ENCODE measurements at places on chromosomes 2 and 18.

GRCh38 chr2:138536740-138537139 is 35.2 kb downstream of the SPOPL start:
- DNase-seq, result no peak

GRCh38 chr2:146246002-146246735 is 1598.7 kb upstream of the ACVR2A start:
- DNase-seq, result no peak

DNA sequence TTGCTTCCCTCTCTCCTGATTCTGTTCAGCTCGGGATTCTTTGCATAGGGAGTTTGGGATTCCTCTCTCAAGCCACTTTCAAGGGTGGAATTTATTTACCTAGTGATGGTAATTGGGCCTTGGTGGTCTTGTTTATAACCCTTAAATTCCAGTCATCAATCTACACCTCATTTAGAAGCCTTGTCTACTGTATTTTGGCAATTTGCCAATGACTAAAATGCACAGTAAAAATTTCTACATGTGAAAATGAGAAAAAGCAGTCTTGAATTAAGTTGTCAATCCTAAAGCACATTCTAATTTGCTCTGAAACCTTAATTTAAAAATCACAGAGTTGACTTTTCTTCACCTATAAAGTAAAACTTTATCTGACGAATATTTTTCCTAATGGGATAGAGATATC is 749.2 kb upstream of the CRIM1 start:
- DNase-seq, result no peak

DNA sequence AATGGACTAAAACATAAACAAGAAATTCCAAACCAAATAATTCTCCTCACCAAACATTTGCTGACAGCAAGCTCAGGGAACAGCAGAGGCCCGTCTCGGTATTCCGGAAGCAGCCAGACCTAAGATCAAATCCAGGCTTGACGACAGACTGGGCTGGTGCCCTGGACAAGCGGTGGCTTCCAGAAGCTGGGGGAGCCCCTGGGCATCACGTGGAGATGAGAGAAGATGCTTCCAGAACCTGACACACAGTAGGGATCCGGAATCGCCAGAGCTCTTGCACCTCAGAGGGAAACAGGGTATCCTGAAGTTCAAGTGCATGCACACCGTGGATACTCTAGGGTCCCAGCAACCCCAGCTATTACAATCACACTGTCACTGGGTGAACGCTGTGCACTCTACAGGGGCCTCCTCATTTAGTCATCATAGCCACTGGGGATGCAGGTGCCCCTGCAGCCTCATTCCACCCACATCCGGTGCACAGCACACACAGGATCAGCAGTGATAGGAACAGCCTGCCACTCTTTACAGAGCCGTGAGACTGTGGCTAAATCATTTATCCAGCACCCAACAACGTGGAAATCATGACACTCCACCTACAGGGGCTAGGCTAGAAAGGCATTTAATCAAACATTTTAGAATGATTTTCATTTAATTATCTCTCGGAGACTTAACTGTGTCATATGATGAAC is 102.6 kb downstream of the HDAC4 start:
- no peak for DNase-seq

DNA sequence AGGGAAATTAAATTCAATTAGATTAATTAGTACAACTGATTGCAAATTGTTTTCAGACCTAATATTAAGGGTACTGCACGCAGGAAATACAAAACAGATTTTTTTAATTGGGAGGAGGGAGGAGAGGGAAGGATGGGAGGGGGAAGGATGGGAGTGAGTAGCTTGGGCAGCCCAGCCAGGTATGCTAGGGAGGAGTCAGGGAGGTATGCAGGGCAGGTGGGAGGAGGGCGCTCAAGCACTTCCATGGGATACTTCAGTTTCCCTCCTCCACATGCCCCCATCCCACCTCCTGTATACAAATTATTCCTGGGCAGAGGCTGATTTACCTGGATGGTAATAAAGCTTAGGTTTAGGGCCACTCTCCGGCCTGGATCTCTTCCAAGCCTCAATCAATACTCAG is 76.6 kb upstream of the CAPN13 start:
- DNase-seq, result no peak

- no peak for DNase-seq
These were observed 49.9 kb upstream of the CYP1B1 start for GRCh38 chr2:38125842-38126241.

DNA sequence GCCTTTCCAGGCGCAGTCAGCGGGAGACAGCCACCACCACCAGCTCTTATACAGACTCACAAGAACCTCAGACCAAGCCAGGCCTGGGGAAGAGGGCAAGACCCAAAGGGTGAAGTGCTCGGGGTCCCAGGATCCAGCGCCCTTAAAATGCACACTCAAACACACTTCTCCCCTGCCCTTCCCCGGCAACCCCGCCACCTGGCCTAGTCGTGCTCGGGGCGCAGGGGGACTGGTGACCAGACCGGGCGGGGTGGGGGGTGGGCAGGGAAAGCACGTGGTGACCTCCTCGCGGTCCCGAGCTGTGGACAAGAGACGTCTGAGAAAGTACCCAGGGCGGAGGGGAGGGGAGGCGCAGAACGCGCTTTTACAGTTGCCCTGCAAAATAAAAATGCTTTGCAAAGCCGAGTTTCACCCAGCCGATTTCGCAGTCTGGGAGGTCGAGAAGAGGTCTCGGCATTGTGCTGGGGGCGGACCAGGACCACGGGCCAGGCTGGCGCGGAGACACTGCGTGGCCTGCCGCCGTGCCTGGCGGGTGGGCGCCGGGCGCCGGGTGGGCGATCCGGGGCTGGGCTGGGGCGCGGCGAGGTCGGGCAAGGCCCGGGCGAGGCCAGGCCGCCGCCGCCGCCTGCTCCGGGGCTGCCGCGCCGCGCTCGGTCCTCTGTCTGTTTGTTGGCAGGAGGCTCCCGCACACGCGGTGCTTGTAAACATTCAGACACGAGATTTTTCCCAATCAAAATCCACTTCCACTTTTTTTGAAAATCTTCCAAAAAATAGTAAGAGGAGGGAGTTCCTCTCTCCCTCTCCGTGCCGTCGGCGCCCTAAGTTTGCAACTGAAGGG is 2.0 kb downstream of the BCL11A start:
- no peak for DNase-seq

DNA sequence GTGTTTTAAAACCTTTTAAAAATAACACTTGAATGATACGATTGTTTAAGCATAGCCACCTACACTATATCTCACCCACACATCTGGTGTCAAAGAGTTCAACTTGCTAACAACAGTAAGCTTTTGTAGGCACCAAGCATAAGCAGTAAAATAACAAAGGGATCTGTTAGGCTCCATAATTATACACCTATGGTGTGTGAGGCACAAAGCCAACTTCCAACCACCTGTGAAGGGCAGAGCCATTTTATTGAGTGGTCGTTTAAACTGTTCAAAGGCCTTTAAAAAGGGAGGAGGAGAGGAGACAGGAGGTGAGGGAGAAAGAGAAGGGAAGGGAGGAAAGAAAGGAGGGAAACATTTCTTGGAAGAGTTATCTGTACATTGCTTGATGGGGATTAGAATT is 27.9 kb downstream of the NEMP2 start:
- DNase-seq, result no peak

DNA sequence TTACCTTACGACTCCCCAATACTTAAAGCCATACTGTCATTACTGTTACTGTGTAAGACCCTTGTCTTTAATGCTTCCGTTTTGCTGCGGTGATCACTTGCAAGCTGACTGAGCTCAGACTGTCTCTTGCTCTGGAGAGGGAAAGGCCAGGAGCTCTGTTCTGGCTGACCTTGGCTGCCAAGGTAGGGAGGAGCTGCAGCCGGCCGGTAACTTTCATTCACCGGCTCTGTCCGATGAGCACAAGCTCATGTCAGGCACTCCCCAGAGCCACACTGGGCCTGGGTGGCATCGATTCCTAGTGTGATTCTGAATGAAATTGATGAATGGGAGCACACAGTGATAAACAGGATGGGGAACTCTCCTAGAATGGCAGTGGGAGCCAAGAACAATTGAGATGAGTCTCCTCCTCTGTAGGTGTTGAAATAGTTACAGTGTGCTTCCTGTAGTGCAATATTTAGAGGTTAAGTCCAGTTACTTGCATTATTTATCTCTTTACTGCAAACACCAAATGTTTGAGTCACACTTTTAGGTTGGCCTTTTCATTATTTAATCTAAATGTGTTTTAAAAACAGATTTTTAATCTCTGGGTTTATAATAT is 100.9 kb downstream of the ATP9B start:
- DNase-seq, result no peak
